ENCODE measurements at places on chromosomes 4 and X. TPM values are rescaled to one million over a fixed set of nuclear protein-coding genes. Genes with fewer than 3 reads are reported as not detected.

Gene SLC4A4
- 16.8 TPM for total RNA-seq

Gene NDUFC1
- 25.1 TPM for total RNA-seq

Gene ZNF711
- total RNA-seq: 2.3 TPM

Gene ANKRD50
- total RNA-seq: 35.3 TPM

Gene PNMA6A
- 0.18 TPM for total RNA-seq

Gene RAB9B
- 0.90 TPM for total RNA-seq

Gene PDGFC
- 90.7 TPM for total RNA-seq

Gene SLC9B1
- total RNA-seq: 0.28 TPM

Gene ITM2A
- not detected for total RNA-seq

Gene XK
- total RNA-seq: under 0.01 TPM

Gene TMEM150C
- total RNA-seq: 0.36 TPM

Gene ANK2
- total RNA-seq: 5.3 TPM

Gene SCOC
- total RNA-seq: 12.9 TPM

Gene FAM13A
- 25.3 TPM for total RNA-seq

Gene PSAPL1
- total RNA-seq: not detected

Gene PDE6B
- under 0.01 TPM for total RNA-seq

Gene BMPR1B
- 0.90 TPM for total RNA-seq

Gene TMPRSS11F
- not detected for total RNA-seq

Gene ATP2B3
- under 0.01 TPM for total RNA-seq

Gene F8
- total RNA-seq: 1.1 TPM

Gene MAGEA12
- not detected for total RNA-seq

Gene IBSP
- total RNA-seq: not detected

Gene PRKG2
- 2.0 TPM for total RNA-seq

Gene SGMS2
- total RNA-seq: 57.5 TPM

Gene NPY1R
- under 0.01 TPM for total RNA-seq

Gene FGA
- total RNA-seq: not detected

Gene CTAG2
- 27.1 TPM for total RNA-seq

Gene TRPC3
- 2.7 TPM for total RNA-seq

Gene SLC6A14
- not detected for total RNA-seq

Gene LDB2
- 92.8 TPM for total RNA-seq

Gene SHISA3
- total RNA-seq: under 0.01 TPM

Gene TCEAL6
- not detected for total RNA-seq

Gene PSMD10
- 122 TPM for total RNA-seq

Gene SH2D1A
- not detected for total RNA-seq

Gene IL1RAPL1
- total RNA-seq: 12.5 TPM

Gene DDX53
- not detected for total RNA-seq

Gene TMEM164
- 6.3 TPM for total RNA-seq

Gene CD38
- not detected for total RNA-seq

Gene RHOXF1
- total RNA-seq: not detected

Gene CLDN22
- total RNA-seq: not detected
